Stimulated activated CD4-positive, alpha-beta T cell treated with anti-CD3 and anti-CD28 coated beads, Interleukin-4, amount 100 ng/mL, for 1 hour (primary cell): ENCODE measurements at places on chromosomes 11 and 22.

GRCh38 chr22:30890686-30891442 lies 77.7 kb downstream of the MORC2 start:
- DNase-seq, result peak; percentile 37

DNA sequence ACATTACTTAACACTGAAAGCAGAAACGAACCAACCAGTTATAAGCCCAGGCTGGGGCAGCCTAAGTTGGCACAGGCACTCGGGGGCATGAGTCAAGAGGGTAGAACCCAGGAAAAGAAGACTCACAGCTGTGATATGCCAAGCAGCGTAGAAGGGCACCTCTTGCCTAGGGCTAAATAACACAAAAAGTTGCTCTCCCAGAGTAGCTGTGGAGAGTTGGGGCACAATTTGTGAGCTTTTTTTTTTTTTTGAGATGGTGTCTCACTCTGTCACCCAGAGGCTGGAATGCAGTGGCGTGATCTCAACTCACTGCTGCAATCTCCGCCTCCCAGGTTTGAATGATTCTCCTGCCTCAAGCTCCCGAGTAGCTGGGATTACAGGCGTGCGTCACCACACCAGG lies 8.8 kb downstream of the CLMP start:
- no peak for DNase-seq

GRCh38 chr11:111801135-111801534 lies 34.9 kb upstream of the PPP2R1B start:
- DNase-seq, result no peak

DNA sequence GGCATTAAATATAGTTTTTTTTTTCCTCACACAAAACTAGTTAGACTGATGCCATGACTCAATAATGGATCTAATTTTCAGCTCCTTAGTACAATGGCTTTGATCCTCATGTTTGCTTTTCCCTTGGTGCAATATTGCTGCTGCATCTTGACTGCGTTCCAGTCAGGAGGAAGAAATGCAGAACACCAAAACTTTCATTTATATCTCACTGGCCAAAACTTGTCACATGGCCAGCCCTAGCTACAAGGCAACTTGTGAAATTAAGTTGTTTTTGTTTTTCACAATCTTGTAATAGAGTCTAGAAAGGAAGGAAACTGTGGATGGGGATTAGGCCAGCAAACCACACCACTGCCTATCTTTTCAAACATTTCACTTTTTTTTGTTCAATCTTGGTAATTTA lies 36.7 kb downstream of the SMC1B start:
- DNase-seq, result no peak

DNA sequence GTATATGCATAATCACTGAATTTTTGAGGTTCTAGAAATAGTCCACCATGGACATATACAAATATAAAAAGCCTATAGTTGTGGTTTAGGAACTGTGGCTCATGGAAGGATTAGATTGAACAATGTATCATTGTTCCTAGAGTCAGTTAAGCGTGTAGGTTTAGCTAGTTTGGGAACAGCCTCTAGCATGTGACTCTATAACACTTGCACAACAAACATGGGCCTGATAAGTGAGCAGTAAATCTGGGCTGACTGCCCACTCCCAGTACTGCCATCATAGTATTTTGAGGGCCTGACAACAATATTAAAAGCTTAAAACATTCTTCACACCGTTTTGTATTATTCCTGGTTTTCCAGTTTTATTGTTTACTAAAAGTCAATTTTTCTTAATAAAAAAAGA lies 47.0 kb downstream of the YAP1 start:
- DNase-seq, result no peak

DNA sequence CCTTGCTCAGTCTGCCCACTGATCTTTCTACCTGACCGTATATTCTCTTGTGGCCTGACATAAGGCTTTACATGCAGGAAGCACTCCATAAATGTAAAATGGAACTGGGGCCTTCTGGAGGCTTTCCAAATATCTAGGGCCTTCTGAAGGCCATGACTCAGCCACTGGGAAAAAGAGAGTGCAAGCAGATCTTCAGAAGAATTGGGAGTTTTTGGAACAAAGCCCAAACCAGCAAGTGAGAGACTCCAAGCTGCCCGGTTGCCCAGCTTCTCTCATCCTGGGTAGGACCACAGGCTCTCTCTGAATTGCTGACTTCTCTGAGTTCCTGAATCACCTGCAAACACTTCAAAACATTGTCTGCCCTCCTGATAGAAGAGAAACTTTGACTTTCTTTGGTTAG lies 107.9 kb upstream of the BMAL1 start:
- no peak for DNase-seq

DNA sequence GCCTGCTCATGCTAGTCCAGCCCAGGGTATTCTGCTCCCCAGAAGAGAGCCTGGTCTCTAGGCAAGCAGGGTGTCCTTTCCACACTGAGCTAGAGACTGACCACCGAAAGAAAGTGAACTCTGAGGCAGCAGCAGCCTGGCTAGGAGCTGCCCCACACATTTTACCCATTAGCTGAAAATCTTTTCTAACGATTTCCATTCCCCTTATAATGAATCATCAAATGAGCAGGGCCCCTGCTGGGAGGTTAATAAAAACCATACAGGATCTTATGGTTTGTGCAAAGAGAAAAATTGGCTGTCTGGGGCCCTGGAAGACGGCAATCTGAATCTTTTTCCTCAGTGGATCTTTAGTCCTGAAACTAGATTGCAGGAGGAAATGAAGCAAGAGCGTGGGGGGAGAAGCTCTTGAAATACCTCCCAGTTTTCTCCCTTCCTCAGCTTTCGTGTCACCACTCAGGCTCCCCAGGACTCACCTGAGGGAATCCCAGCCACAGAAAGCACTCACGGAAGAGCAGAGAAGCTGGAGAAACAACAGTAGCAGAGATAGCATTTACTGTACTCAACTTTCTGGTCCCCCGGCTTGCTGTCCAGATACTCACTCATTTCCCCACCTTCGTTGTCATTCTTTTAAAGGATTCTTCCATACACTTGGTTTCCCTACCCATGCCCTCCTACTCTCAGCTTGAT lies 74.7 kb upstream of the CD44 start:
- no peak for DNase-seq

GRCh38 chr11:119121811-119122124 lies 388 bp downstream of the HINFP start:
- DNase-seq, result no peak
